ENCODE measurements at places on chromosomes 3 and 15.

DNA sequence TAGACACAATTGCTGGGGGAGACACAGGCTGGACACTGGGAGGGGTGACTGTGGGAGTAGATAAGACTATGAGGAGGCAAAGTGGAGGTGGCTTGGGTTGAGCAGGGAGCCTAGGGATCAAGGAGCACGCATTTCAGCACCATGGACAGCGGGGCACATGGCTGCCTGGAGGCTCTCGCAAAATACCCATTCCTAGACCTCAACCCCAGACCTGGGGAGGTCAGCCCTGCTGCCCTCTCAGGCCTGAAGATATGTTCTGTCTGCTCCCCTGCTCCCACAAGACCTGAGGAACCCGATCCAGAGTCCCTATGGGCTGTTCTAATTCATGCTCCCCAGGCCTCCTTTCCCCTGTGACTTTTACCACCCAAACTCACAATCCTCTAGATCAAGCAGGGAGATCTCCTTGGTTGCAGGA lies 16.0 kb upstream of the CPEB1 start:
- no peak for DNase-seq

DNA sequence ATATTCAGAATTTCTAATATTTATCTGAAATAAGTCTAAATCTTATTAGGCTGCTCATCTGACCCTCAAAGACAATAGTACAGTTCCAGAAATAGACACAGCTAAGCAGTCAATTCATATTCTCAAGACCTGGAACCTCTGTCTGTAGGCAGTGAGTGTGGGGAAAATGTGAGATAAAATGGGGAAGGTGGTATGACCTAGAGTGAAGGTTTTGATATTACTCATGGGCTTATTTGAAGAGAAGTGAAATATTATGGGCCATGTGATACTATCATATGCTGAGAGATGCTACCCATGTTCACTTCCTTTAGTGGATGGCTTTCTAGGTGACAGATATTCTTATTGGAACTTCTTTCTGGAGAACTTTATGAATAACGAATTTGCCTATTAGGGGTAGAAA lies 33.5 kb downstream of the TGFBR2 start:
- no peak for DNase-seq

DNA sequence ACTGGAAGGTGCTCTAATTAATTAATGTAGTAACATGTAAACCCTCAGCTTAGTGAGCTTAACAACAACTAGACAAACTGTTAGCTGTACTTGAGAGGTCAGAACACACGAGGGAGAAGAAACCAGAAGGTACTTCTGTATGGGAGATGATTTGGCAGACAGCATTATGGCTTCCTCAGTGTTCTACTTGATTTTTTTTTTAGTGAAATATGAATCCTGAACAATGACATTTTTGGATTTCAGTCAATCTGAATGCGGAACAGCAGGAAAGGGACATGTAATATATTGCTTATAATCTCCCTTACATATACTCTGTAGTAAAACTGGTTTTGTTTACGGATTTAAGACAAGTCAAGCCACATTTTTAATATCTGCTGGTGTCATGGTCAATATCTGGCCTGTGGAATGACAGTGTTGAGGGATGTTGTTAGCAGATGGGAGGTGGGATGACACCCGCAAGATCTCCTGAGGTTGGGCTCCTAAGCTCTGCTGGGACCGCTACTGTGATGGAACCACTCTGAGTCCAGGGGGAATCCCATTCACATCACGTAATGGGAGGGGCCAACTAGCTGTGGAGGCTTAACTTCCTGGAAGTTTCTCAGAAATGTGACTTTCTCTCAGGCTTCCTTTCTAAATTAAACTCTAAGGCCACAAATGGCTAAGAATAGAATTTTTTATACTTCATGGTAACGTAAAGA lies 18.7 kb downstream of the TNFAIP8L3 start:
- no peak for DNase-seq

DNA sequence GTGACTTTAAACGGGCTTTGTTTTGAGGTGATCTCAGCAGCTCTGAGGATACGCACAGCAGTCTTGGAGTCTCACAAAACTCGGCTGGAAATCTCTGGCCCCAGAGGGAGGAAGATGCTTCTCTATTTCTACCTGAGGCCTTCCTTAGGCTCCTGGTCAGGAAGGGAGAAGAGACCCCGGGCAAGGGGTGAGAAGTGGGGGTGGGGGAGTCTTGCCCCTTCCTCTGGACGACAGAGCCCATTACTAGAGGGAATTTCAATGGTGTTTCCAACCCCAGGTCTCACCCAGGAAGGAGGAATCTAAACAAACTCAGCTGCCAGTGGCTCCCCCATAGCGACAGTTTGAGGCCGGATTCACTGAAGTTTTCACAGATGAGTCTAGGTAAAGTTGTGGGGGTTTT lies 37.4 kb upstream of the PCSK6 start:
- DNase-seq, result no peak

GRCh38 chr3:129614927-129615363 lies 8.5 kb upstream of the PLXND1 start:
- no peak for DNase-seq

- DNase-seq, result no peak
These were observed 103.8 kb upstream of the UBE2E1 start for GRCh38 chr3:23701716-23702597.

DNA sequence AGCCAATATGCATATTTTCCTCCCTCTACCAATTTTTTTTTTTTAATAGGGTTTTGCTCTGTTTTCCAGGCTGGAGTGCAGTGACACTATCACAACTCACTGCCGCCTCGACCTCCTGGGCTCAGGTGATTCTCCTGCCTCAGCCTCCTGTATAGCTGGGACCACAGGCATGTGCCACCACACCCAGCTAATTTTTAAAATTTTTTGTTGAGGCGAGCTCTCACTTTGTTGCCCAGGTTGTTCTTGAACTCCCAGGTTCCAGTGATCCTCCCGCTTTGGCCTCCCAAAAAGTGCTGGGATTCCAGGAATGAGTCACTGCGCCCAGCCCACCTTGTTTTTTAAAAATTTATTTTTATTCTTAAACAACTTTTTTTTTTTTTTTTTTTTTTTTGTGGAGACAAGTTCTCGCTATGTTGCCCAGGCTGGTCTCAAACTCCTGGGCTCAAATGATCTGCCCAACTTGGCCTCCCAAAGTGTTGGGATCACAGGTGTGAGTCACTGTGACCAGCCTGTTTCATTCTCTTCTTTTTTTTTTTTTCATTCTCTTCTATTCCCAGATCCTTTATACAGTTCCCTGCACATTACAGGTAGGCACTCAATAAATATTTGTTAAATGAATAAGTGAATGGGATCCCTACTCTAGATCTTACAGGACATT lies 40.5 kb upstream of the PIK3CB start:
- no peak for DNase-seq
